ENCODE measurements at places on chromosomes 6 and 20. TPM values are rescaled to one million over a fixed set of nuclear protein-coding genes. Genes with fewer than 3 reads are reported as not detected.

DNA sequence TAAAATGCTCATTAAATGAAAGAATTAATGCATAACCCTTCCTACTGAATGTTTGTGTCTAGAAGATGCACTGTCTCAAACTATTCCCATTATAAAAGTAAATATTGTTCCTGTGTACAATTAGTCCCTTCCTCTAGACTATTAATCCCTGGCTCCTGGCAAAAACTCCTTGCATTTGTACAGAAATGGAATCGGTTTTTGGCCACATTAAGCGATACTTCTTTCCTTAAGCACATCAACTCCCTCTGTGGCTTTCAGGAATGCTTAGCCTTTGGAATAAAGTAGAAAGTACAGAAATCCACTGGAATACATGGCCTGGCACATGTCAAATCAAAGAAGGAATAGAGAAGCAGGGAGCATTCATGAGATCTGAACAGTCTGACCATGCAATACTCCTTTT, 179.8 kb downstream of the GMPR start:
- H3K4me3 ChIP-seq = no peak overlapping the region
- H3K27ac ChIP-seq = no peak overlapping the region
- no peak for DNase-seq

PSORS1C1 gene
- not detected for total RNA-seq

LY6G6D gene
- not detected for total RNA-seq

DNA sequence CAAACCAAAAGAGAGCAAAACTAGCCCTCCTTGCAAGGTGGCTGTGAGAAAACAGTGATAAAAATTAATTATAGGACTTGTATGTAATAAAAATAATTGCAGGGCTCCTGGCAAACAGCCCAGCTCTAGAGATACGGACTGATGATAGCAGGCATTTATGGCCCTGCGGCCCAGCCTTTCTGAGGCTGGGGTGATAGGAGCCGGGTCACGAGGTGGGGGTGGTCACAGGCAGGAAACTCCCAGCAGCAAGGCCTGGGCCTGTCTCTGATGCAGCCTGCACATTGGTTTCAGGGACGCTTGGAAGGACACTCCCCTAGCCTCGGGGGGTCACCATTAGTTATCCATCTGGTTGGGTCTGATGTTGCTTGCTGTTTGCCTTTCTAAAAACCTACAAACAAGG, 18.7 kb upstream of the TTPAL start:
- H3K4me3 ChIP-seq = no peak overlapping the region
- DNase-seq = no peak
- no peaks in the 10 kb centered on the region for H3K4me1 ChIP-seq
- no peak overlapping the region for H3K27ac ChIP-seq

CAPN11 gene
- not detected for total RNA-seq

ECT2L gene
- total RNA-seq = not detected

- no peaks in the 10 kb centered on the region for H3K36me3 ChIP-seq
- H3K27ac ChIP-seq = no peak overlapping the region
- no peaks in the 10 kb centered on the region for H3K27me3 ChIP-seq
- no peak overlapping the region for H3K4me3 ChIP-seq
- H3K4me1 ChIP-seq = peaks cover 31% of the 10 kb centered on the region
- DNase-seq = no peak
Measured at GRCh38 chr6:108596956-108597355, 36.2 kb downstream of the FOXO3 start.

STMND1 gene
- total RNA-seq = not detected

C4B gene
- 4.1 TPM for total RNA-seq

GRCh38 chr6:84013354-84013753, 20.2 kb upstream of the MRAP2 start:
- DNase-seq = no peak
- no peaks in the 10 kb centered on the region for H3K4me1 ChIP-seq
- H3K36me3 ChIP-seq = no peaks in the 10 kb centered on the region

FKBP1C gene
- 0.46 TPM for total RNA-seq

GRCh38 chr20:57678340-57678739, 31.5 kb downstream of the PMEPA1 start:
- H3K27ac ChIP-seq = no peak overlapping the region
- no peaks in the 10 kb centered on the region for H3K27me3 ChIP-seq
- no peak overlapping the region for H3K4me3 ChIP-seq
- no peak for DNase-seq
- no peaks in the 10 kb centered on the region for H3K36me3 ChIP-seq

- DNase-seq = peak; percentile 78
- H3K4me3 ChIP-seq = no peak overlapping the region
- H3K27me3 ChIP-seq = no peaks in the 10 kb centered on the region
- no peaks in the 10 kb centered on the region for H3K4me1 ChIP-seq
- no peaks in the 10 kb centered on the region for H3K36me3 ChIP-seq
Measured at GRCh38 chr6:134347885-134348805, 30.2 kb upstream of the SGK1 start.

PRDM13 gene
- total RNA-seq = not detected

GRCh38 chr6:18681832-18682503, 294.8 kb downstream of the RNF144B start:
- H3K27me3 ChIP-seq = no peaks in the 10 kb centered on the region
- DNase-seq = no peak
- H3K36me3 ChIP-seq = no peaks in the 10 kb centered on the region
- H3K27ac ChIP-seq = no peak overlapping the region

RPRD1B gene
- 26.2 TPM for total RNA-seq

- no peaks in the 10 kb centered on the region for H3K27me3 ChIP-seq
- no peak overlapping the region for H3K4me3 ChIP-seq
- no peak overlapping the region for H3K27ac ChIP-seq
- no peaks in the 10 kb centered on the region for H3K36me3 ChIP-seq
- DNase-seq = no peak
Measured at GRCh38 chr6:134909701-134910592, 40.0 kb downstream of the ALDH8A1 start.

GRCh38 chr20:39283464-39283863, 321.3 kb downstream of the DHX35 start:
- no peaks in the 10 kb centered on the region for H3K27me3 ChIP-seq
- H3K27ac ChIP-seq = no peak overlapping the region
- no peak for DNase-seq
- H3K36me3 ChIP-seq = no peaks in the 10 kb centered on the region
